ENCODE measurements at places on chromosomes 2 and 18. TPM values are rescaled to one million over a fixed set of nuclear protein-coding genes. Genes with fewer than 3 reads are reported as not detected.
A peak's percentile ranks its signal among the peaks of the same experiment; 100 is the strongest.

The PARD3B gene
- total RNA-seq: 9.5 TPM

The DCDC2C gene
- not detected for total RNA-seq

The STPG4 gene
- not detected for total RNA-seq

- peak; percentile 73 for DNase-seq
These were observed 319.9 kb upstream of the HS6ST1 start for GRCh38 chr2:128638341-128639119.

DNA sequence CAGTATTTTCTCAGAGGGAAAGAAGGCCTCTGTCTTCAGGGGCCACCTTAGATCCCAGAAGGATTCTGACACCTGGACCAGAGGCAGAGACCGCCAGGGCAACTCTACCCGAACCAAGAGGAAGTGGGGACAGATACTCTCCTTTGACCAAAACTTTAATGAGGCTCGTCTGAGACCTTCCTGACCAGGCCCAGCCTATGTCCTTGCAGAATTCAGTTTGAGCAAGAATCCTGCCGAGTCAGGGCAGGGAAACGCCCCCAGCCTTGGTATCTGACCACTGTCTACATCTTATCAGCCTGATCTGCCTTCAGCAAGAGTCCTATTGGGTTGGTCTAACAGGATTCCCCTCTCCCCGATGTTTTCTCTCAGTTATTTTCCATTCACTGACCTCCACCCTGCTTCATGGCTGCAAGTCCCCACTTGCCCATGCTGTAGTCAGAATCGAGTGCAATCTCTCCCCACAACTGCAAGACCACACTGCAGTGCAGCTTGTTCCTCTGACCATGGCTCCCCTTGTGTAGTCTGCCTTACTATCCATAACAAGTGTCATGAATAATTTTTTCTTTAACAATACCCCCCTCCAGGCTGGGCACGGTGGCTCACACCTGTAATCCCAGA lies 95.0 kb downstream of the MSH2 start:
- DNase-seq: no peak

- DNase-seq: no peak
These were observed 66.3 kb downstream of the SCN2A start for GRCh38 chr2:165305391-165306096.

DNA sequence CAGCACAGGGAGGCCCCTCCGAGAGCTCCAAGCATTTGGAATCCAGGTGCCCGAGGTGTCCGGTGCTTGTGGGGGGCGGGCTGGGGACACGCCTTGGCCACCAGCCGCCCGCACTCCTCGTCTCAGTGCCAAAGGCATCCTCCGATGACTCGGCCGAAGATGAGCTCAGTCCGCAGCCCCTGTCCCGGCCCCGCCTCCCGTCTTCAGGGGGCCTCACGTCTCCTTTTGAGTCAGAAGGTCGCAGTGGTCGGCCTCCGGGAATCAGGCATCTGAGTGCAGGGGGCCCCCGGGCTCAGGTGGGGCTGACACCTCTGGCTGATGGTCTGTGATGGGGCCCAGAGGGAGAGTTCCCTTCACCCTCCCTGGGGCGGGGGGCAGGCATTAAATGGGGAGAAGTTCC lies 74.8 kb downstream of the NFATC1 start:
- DNase-seq: no peak

- peak; percentile 29 for DNase-seq
These were observed 122.3 kb downstream of the MRO start for GRCh38 chr18:50697509-50697908.

DNA sequence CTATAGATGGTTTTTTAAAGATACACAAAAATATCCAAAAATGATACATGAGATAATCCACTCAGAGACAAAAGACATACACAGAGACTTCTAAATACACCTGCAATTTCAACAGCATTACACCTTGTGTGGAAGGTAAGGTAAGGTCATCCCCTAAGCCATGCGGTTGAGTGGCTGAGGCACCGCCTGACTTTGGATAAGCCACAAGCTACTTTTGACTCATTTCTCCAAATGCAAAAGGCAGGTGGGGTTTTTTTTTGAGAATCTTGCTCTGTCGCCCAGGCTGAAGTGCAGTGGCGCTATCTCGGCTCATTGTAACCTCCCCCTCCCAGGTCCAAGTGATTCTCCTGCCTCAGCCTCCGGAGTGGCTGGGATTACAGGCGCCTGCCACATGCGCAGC lies 13.1 kb downstream of the AP1S3 start:
- no peak for DNase-seq
